ENCODE measurements at places on chromosomes 11 and 22.

- DNase-seq, result no peak
These were observed 22.1 kb upstream of the NNMT start for GRCh38 chr11:114273890-114274635.

GRCh38 chr11:33362051-33362910, 105.1 kb downstream of the HIPK3 start:
- DNase-seq, result peak; percentile 53

GRCh38 chr11:211295-211694, 3.8 kb downstream of the RIC8A start:
- DNase-seq, result no peak

DNA sequence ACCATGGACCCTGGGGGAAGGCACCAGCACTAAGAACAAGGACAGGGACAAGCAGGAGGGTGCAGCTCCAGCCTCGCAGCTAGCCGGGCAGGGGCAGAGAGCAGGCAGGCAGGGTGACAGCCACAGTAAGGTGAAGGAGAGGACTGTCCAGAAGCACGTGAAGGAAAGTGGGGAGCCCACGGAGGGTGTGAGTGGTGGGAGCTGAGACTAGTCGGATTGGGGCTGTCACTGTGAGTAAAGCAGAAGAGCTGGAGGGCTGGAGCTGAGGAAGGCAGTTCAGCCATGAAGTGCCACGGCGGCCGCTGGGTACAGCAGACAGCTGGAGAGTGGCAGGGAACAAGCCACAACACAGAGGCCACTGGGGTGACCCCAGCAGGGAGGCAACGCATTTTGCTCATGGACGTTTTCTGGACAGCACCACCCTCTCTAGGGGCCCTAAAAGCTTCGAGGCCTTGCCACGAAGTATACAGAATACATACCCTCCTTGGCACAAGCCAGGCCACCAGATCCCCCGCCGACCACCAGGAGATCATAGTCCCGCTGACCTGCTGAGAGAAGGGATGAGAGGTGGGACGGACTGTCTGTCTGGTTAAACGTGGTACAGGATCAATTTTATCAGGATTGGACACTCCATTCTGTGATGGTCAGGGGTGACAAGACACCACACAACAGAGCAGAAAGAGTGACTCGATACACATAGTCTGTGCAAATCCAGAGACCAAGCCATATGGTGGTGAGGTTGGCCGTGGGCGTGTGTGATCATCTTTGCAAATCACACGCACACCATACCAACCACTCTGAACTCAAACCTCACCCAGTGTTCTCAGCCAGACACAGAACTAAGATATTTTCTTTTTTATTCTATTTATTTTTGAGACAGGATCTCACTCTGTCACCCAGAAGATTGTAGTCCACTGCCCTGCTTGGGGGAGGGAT, 10.8 kb upstream of the COMT start:
- no peak for DNase-seq

GRCh38 chr11:62217191-62217748, 8.8 kb downstream of the SCGB2A1 start:
- no peak for DNase-seq

- peak; percentile 52 for DNase-seq
These were observed 33.0 kb upstream of the RIC3 start for GRCh38 chr11:8201644-8202365.

DNA sequence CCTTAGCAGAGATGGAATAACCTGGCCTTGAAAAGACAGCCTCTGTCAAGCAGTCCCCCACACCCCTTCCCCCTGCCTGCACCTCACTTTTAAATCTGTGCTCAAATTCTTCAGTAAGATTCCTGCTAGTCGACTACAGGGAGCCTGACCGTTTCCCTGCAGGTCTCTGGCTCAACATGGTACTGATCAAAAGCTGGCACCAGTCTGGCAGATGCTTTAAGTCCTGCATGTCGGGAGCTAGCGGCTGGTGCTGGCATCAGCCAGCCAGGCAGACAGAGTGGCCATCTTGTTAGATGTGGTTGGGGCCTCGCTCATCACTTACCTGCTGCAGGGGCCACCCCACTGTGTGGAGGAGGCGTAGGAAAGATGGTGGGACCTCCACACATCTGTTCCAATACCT, 204.4 kb upstream of the SORL1-AS1 start:
- no peak for DNase-seq

GRCh38 chr22:36726007-36726380, 22.4 kb upstream of the CACNG2 start:
- no peak for DNase-seq

GRCh38 chr11:77467993-77468392, 5.9 kb downstream of the PAK1 start:
- DNase-seq, result no peak

DNA sequence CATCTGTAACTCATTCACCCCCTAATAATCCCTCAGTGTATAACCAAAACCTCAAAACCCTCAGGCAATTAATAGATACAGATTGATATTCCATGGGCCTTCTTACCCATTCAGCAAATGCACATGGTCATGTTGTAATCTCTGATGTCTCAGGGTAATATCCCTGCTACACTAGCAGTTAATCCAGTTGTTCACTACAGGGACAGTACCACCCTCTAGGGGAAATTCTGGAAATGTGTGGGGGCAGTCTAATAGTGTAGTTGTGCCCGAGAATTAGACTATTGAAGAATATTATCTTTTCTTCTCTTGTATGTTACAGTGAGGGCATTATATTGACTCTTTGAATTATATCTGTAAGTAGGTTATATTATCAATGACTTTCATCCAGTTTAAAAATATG, 175.4 kb downstream of the CWF19L2 start:
- no peak for DNase-seq

DNA sequence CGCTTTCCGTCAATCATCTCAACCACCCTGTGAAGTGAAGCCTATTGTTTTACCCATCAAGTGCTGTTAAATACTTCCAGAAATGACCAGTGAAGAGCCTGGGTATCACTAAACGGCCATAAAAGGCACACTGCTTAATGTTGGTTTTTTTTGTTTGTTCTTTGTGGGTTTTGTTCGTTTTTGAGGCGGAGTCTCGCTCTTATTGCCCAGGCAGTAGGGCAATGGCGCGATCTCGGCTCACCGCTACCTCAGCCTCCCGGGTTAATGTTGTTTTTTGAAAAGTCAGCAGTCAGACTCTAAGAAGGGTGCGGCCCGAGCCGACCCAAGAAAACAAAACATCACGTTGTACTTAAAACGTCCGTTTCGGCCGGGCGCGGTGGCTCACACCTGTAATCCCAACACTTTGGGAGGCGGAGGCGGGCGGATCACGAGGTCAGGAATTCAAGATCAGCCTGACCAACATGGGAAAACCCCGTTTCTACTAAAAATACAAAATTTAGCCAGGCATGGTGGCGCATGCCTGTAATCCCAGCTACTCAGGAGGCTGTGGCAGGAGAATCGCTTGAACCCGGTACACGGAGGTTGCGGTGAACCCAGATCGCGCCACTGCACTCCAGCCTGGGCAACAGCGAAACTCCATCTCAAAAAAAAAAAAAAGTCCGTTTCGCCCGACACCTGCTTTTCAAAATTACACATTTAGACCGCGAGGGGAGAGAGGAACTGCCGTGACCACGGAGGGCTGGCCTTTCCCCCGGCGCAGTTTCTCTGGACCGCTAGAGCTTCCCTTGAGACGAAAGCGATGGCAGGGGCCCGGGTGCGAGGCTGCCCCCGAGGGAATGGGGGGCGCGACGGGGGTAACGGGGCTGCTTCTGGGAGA, 714 bp downstream of the CD59 start:
- DNase-seq, result peak; percentile 46

- DNase-seq, result no peak
These were observed 64.7 kb downstream of the PDE2A start for GRCh38 chr11:72609476-72609875.

- DNase-seq, result no peak
These were observed 1.1 kb upstream of the TMA7B start for GRCh38 chr22:39958949-39959639.

DNA sequence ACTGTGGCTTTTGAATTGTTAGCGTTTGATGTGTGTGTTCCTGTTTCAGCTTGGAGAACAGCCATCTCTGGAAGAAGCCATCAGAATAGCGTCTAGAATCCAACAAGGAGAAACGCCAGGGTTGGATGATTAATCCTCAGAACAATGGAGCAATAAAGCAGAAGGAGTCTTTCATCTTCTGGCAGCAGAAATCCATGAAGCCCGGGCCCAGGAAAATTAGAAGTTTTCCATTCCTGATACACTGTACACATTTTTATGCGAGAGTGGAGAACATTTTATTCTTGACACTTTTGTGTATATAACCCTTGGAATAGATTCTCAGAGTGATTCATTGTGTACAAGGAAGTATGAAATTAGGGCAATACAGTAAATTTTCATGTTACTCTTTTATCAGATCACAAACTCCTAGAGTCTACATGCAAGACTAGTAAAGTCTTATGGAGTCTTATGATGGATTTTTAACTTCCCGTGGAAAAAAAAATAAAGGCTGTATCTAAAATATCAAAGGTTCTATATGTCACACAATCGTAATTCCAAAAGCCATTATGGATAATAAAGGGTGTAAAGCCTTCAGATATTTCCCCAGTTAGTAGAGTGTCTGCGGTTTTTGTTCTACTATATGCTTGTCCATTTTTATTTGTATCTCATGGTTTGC, 45.9 kb upstream of the WEE1 start:
- no peak for DNase-seq

DNA sequence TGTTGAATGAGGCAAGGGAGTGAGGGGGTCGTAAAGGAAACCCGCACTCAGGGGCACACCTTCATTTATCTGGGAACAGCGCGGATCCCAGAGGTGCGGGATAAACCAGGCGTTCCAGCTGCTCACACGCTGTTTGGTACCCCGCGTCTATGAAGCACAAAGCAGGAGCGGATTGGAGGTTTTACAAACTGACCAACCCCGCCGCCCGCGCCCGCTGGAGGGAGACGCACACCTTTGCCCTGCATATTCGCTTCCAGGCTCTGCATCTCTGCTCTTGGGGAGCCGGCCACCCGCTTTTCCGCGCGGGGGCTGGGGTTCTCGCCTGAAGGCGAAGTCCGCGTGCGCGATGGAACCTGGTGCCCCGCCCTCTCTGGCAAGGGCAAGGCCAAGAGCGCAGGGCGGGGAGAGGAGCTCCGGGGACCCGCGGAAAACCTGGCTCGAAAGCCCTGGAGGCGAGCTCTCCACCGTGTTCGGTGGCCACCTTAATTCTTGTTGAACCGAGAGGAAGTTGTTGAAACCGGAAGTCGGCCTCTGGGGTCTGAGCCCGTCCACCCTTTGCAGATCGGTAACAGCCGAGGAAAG, 6.8 kb upstream of the ALX4 start:
- no peak for DNase-seq

DNA sequence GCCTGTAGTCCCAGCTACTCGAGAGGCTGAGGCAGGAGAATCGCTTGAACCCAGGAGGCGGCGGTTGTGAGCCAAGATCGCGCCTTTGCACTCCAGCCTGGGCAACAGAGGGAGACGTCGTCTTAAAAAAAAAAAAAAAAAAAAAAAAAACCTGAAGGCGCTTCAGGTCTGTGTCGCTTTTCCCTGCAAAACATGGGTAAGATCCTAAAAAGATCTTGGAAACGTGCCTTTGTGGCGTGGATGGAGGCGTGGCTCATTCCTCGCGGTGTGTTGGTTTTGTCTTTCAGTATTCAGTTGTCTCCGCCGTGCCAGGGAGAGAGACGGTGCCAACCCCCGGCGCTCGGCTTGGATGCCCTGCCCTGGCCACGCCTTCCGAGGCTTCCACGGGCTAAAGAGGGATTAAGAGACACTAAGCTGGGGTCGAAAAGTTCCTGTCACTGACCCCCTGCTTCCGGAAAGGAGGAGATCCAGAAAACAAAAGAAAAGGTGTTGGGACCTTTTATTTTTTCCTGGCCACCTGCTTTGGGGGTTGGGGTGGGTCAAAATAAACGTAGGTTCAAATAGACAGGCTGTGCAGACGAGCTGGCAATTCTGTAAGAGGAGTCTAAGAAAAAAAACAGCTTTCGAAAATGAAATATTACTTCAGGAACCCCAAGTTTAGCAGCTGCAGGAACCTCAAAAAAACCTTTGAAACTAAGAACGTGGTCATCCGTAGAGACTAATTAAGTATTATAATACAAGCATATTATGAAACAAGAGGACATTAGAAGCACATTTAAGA, 1.1 kb upstream of the SLC35F2 start:
- peak; percentile 34 for DNase-seq

DNA sequence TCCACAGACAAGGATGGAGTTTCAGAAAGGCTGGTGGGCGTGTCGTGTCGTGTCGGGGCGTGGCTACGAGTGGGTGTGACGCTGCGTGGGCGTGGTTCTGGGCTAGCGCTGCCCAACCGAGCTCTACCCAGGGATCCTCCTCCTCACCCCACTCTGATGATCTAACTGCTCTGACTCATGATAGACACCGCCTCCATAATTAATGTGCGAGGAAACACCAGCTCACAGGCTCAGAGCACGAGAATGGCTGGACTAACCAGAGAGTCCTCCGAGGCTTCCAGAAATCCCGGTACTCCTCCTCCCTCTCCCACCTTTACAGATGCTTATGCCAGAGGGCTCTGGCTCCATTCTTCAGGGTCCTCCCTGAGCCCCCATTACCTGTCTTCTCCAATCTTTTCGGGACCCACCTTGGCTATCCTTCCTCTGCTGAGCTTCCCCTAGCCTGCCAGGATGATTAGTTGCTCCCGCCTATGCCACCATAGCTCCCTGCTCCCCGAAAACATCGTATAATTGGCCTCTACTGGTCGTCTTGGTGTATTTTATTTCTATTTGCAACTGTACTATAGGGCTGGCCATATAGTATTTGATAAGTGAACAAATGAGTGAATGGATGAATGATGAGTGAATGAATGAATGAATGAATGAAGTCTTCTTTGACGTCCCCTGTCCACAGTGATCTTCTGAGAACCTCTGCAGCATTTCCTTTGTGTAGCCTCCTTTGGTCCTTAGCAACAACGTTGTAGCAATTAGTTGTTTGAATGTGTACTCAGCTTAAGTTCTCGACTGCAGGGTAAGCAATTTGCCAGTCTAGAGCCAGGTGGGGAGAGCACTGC, 21.7 kb downstream of the TMPRSS13 start:
- peak; percentile 75 for DNase-seq

GRCh38 chr11:1082346-1082727, 7.7 kb downstream of the MUC2 start:
- DNase-seq, result no peak

GRCh38 chr11:76598426-76598839, 72.1 kb downstream of the LRRC32 start:
- no peak for DNase-seq

DNA sequence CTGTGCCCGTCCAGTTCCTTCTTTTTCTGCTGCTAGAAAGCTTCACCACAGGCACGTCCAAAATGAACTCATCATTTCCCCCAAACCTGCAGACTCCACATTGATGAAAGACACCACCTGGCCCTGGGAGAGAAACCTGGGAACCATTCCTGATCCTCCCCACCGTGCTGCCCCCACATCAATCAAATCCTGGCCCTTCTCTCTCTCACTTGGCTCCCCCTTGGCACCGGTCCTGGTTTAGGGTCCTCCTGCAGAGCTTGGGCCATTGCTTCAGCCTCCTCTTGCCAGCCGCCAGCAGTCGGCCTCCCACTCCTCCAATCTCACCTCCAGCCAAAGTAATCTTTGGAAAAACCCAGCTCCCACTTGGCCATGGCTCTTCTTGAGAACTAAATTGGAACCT, 38.5 kb downstream of the RIBC2 start:
- no peak for DNase-seq

- no peak for DNase-seq
These were observed 3.8 kb upstream of the SCGB1D1 start for GRCh38 chr11:62186195-62186594.
